Thymus (tissue), 14 donors: ENCODE measurements at places on chromosomes 1 and 21.

DNA sequence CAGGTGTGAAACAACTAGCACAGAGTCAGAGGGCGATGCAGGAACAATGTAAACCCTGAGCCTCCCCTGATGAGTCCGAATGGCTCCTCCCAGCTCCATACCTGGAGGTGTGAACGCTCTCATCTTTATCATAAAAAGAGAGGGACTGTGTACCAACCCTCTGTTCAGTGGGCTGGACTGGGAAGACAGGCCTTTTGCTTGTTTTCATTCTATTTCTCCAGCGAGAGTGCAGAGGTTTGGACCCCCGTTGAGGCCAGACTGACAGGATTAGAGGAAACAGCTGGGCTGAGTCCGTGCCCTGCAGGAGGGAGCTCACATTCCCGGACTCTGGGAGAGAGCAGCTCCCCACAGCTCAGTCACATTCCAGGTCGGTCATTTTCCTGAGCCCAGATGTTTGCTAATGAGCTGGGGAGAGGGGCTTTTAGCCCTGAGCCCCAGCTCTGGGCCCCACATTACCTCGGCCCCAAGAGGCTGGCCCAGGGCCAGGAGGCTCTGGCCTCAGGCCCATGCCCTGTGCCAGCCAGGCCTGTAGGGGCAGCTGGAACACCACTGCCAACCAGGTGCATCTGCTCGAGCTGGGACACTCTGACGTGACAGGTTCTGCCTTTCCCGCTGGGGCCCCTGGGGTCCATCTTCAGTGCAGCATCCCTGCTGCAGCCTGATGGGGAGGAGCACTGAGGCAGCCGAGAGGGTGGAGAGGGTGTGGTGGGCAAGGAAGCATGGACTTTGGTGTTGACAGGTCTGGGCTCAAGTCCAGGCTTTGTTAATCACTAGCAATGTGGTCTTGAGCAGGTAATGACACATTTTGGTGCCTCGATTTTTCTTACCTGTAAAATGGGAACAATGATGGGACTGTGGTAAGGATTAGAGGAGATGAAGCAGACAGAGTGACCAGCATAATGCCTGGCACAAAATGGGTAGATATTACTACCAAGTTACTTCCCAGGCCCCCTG, 3.5 kb upstream of the NBL1 start:
- no peak for DNase-seq

DNA sequence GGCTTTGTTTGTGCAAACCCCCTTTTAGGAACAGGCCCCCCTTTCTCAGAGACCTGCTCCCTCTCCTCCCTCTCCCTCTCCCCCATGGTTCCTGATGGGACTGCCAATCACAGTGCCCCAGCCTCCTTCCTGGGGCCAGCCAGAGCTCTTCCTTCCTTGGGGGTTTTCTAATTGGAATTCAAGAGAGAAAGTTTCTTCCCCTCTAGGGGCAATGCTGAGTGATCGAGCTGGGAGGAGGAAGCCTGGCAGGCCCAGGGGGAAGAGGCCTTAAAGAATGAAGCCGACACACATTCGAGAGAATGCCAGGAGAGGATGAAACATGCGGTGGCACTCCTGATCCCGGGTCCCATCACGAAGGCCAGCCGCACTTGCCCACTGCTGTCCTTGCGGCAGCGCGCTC, 21.3 kb upstream of the COL16A1 start:
- no peak for DNase-seq

GRCh38 chr1:160096274-160097116, 1.9 kb downstream of the IGSF8 start:
- DNase-seq, result no peak

DNA sequence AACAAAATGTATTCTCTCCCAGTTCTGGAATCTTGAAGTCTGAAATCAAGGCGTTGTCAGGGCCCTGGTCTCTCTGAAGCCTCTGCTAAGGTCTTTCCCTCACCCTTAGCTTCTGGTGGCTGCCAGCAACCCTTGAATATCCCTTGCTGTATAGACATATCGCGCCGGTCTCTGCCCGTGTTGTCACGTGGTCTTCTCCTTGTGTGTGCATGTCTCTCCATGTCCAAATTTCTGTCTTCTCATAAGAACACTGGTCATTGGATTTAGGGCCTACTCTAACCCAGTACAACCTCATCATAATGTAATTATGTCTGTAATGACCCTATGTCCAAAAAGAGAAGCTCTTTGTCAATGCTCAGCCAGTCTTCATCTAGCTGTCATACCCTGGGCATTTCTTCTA, 85.7 kb upstream of the ETS2 start:
- no peak for DNase-seq
